ENCODE measurements at places on chromosomes 2 and 18.

DNA sequence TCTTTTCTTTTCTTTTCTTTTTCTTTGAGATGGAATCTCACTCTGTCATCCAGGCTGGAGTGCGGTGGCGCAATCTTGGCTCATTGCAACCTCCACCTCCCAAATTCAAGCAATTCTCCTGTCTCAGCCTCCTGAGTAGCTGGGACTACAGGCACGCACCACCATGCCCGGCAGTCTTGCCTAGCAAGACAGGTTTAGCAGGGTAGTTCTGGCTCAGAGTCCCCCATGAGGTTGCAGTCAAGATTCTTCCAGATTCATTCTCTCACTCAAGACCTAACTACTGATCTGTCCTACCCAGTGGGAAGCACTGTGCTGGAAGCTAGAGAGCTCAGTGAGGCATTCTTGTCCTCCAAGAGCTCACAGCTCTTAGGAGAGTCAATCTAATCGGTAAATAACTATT is 17.6 kb upstream of the ZAP70 start:
- DNase-seq, result no peak

- DNase-seq, result no peak
Measured at GRCh38 chr2:66303471-66303870, 131.5 kb upstream of the MEIS1 start.

- DNase-seq, result no peak
Measured at GRCh38 chr2:110670826-110671225, 7.0 kb downstream of the BUB1 start.

DNA sequence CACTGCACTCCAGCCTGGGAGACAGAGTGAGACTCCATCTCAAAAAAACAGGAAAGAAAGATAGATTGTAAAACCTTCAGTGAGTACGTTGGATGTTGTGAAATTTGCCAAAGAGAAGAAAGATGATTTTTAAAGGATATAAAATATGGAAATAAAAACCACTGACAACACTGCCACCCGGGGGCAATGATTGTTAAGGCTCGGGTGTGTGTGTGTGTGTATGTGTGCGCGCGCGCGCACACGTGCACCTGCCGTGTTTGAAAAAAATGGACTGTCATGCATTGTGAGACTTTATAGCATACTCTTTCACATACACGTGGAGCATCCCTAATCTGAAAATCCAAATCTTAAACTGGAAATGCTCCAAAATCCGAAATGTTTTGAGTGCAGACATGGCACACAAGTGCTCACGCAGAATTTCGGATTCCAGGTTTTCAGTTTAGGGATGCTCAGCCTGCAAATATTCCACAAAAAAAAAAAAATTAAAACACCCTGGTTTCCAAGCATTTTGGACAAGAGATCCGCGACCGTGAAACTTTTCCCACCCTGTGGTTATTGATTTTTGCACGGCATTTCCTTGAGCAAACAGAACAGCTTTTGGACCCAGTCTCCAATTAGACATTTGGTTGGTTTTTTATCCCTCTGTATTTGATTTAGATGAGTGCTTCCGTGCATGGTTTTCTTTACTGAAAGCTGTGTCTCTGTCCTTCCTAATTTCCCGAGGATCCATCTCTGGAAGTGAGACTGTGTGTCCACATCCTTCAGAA is 269.2 kb downstream of the AGAP1 start:
- DNase-seq, result no peak

GRCh38 chr2:136110526-136110925 is 7.4 kb downstream of the CXCR4 start:
- DNase-seq, result no peak

DNA sequence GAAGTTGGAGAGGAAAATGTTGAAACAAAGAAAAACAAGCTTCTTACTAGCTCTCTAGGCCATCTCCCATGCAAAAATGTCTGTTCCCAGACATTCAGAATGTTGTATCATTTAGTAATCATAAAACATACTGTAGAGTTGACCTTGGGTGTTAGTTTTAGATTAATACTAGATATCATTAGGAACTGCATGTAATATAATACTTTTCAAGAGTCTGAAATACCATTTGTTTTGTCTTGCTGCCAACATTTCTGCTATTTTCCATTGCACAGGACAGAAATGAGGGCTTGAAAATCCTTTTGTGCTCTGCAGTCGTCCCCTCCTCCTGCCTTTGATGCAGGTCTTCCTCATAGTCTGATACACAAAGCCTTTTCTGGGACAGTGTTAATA is 89.5 kb upstream of the RBMS1 start:
- DNase-seq, result no peak

GRCh38 chr2:212337036-212337435 is 201.6 kb downstream of the ERBB4 start:
- no peak for DNase-seq

DNA sequence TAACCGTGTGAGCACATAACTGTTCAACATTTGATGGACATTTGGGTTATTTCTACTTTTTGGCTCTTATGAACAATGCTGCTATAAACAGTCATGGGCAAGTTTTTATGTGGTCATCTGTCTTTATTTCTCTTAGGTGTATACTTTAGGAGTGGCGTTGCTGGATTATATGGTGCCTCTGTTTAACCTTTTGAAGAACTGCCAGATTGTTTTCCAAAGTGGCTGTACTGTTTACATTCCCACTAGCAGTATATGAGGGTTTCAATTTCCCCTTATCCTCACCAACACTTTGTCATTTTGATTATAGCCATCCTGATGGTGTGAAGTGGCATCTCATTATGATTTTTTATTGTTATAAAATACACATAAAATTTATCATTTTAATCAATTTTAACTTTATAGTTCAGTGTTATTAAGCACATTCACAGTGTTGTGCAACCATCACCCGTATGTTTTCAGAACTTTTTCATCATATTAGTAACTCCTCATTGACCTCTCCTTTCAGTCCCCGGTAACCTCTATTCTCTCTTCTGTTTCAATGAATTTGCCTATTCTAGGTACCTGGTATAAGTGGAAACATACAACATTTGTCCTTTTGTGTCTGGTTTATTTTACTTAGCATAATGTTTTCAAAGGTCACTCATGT is 55.4 kb downstream of the EML4 start:
- DNase-seq, result no peak

DNA sequence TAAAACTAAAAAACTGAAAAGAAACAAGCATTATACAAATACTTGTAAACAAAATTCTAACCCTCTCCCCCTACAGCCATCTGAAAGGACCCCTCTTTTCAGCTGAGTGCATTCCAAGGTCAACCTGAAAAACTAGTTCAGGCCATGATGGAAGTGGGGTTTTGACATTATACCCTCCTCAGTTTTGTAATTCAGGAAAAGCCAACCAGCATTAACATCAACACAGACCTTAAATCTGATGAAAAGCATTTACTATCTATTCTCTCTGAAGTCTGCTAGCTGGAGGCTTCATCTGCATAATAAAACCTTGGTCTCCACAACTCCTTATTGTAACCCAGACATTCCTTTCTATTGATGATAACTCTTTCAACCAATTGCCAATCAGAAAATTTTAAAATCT is 302.2 kb downstream of the CNTNAP5 start:
- DNase-seq, result no peak

All from caudate nucleus (tissue), 63 donors.